ENCODE measurements at places on chromosomes 12 and 14.

GRCh38 chr12:121803861-121804416, at the start of gene SETD1B:
Gene SETD1B, plus strand, starts transcription at chr12:121804009. Its CDS starts 729 bp downstream, at chr12:121804738.
- H3K36me3 ChIP-seq, result peaks cover 23% of the 10 kb centered on the region
- H3K27ac ChIP-seq, result peak within 1 kb of the TSS; percentile 95
- peaks cover 39% of the 10 kb centered on the region for H3K4me1 ChIP-seq
- H3K4me3 ChIP-seq, result peak within 1 kb of the TSS; percentile 88
- H3K27me3 ChIP-seq, result no peaks in the 10 kb centered on the region

DNA sequence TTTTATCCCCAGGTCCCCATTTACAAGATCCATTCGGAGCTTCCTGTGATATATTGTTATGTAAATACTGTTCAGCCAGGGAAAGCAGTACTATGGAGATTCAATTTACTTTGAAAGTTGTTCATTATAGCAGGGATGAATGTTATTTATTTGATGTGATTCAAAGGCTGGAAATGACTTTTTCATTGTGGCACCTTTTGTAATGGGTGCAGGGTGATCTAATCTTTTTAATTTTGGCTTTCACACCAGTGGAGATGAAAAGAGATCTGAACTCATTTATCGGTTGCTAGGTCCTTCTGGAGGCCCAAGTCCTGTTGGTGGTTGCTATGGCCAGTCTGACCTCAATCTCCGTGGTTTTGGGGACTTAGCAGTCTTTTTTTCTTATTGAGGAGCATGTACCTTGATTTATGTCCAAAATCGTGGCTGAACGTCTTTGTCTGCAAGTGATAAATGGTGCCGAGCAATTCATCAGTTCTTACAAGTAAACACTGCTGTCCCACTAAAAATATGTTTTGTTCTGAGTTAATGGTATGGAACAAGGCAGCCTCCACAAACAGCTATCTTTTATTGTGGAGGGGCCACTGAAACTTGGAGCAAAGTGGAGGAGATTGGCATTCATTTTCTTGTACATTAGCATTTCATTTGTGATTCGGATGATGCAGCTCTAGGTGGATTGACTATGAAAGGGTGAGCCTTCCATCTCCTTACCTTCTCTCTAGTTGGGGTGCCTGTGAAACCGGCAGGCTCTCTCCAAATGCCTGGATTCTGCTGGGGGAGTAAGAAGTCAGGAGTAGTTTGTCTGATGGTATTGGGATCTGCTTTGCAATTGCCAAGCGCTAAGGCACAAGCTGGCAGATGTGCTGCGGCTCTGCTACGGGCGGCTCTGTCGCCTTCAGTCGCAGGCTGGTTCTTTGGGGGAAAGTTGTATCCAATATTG, 2.0 kb downstream of the RMST start:
- no peak for DNase-seq
- no peaks in the 10 kb centered on the region for H3K36me3 ChIP-seq
- H3K27ac ChIP-seq, result no peak overlapping the region
- H3K4me3 ChIP-seq, result no peak overlapping the region

- peaks cover 12% of the 10 kb centered on the region for H3K27me3 ChIP-seq
- H3K4me3 ChIP-seq, result no peak overlapping the region
- no peak for DNase-seq
- no peaks in the 10 kb centered on the region for H3K36me3 ChIP-seq
- no peak overlapping the region for H3K27ac ChIP-seq
Measured at GRCh38 chr12:27467641-27468040, 21.1 kb downstream of the SMCO2 start.

- no peak for DNase-seq
- no peak overlapping the region for H3K27ac ChIP-seq
- H3K36me3 ChIP-seq, result peaks cover 16% of the 10 kb centered on the region
- peaks cover 3% of the 10 kb centered on the region for H3K4me1 ChIP-seq
- no peaks in the 10 kb centered on the region for H3K27me3 ChIP-seq
- H3K4me3 ChIP-seq, result no peak overlapping the region
Measured at GRCh38 chr12:22525426-22525825, 18.9 kb downstream of the C2CD5 start.

- no peak overlapping the region for H3K27ac ChIP-seq
- H3K36me3 ChIP-seq, result no peaks in the 10 kb centered on the region
- H3K4me3 ChIP-seq, result no peak overlapping the region
- no peak for DNase-seq
Measured at GRCh38 chr12:114407842-114408411, 2.0 kb upstream of the TBX5 start.

Measured in activated naive CD8-positive, alpha-beta T cell treated with anti-CD3 and anti-CD28 coated beads, Interleukin-2, amount 50 U/mL, for 24 hours (primary cell).